Activated CD4-positive, alpha-beta memory T cell treated with anti-CD3 and anti-CD28 coated beads for 36 hours (primary cell): ENCODE measurements at places on chromosomes 5 and 9. TPM values are rescaled to one million over a fixed set of nuclear protein-coding genes. Genes with fewer than 3 reads are reported as not detected.
A peak's percentile ranks its signal among the peaks of the same experiment; 100 is the strongest.

DNA sequence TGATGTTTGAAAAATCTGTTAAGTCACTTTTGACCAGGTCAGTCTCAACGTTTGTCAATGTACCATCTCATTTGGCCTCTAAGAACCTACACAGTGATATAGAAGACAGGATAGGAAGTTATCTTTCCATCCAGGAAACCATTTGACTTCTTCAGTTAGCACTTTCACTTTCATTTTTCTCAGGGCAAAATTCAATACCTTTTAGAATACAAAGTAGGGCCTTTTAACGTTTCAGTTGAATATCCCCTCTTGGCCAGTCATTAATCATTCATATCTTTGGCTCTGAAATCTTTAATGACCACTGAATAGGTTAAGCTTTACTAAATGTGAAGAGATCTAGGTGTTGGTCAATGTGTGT is 101.1 kb upstream of the GNAQ start:
- peak overlapping the region; percentile 31 for H3K27ac ChIP-seq
- peak overlapping the region; percentile 21 for H3K4me3 ChIP-seq
- no peak for DNase-seq
- H3K4me1 ChIP-seq, result peaks cover 19% of the 10 kb centered on the region
- peaks cover under 1% of the 10 kb centered on the region for H3K36me3 ChIP-seq
- peaks cover 2% of the 10 kb centered on the region for H3K27me3 ChIP-seq

- DNase-seq, result no peak
- H3K27me3 ChIP-seq, result no peaks in the 10 kb centered on the region
- H3K36me3 ChIP-seq, result no peaks in the 10 kb centered on the region
- H3K4me3 ChIP-seq, result no peak overlapping the region
These were observed 138.4 kb downstream of the EFNA5 start for GRCh38 chr5:107532169-107532878.

GRCh38 chr9:96453625-96454024 is 3.7 kb downstream of the HABP4 start:
- H3K4me1 ChIP-seq, result peaks cover 26% of the 10 kb centered on the region
- DNase-seq, result peak; percentile 19
- no peak overlapping the region for H3K27ac ChIP-seq
- no peak overlapping the region for H3K4me3 ChIP-seq

DNA sequence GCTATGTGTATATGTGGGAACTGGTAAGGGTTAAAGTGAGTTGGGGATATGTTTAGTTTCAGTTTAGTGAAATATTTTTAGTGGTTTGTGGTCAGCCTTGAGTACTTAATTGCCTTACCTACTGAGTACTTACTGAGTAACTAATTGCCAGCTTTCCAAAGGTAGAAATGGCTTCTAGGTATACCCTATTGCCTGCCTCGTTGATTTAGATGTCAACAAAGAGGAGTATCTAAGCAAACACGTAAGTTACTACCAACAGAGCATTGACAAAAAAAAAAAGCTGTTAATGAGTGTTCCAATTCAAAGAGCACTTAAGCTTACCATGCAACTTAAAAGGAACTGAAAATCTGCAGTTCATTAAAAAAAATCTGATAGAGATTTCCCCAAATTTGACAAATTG is 8.8 kb downstream of the ATP10B start:
- no peak overlapping the region for H3K27ac ChIP-seq
- DNase-seq, result no peak
- H3K4me3 ChIP-seq, result no peak overlapping the region
- H3K36me3 ChIP-seq, result no peaks in the 10 kb centered on the region
- H3K27me3 ChIP-seq, result peaks cover 4% of the 10 kb centered on the region

- no peak overlapping the region for H3K4me3 ChIP-seq
- H3K27ac ChIP-seq, result no peak overlapping the region
- H3K4me1 ChIP-seq, result no peaks in the 10 kb centered on the region
- H3K27me3 ChIP-seq, result no peaks in the 10 kb centered on the region
These were observed 77.7 kb downstream of the PSMB7 start for GRCh38 chr9:124337562-124337961.

- H3K4me3 ChIP-seq, result no peak overlapping the region
- DNase-seq, result no peak
- peaks cover 2% of the 10 kb centered on the region for H3K27me3 ChIP-seq
- no peak overlapping the region for H3K27ac ChIP-seq
- no peaks in the 10 kb centered on the region for H3K36me3 ChIP-seq
These were observed 326.6 kb downstream of the EBF1 start for GRCh38 chr5:158773161-158773560.

DNA sequence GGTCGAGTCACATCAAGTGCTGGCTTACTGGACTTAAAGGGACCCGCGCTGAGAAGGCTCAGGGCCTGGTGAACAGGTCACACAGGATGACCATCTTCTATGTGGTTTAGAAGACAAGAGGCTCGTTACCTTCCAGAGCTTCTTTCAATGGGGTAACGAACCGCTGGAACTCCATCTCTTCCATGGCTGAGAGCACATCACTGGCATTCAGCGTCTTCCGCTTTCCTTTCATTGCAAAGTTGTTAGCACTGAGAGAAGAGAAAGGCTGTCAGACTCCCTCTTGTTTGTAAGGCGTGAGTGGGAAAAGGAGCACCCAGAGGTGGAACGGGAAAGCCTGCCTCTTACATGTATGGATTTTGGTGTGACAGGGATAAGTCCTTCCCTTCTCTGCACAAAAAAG is 994 bp downstream of the POLE3 start:
- no peak for DNase-seq
- no peaks in the 10 kb centered on the region for H3K27me3 ChIP-seq
- peaks cover 32% of the 10 kb centered on the region for H3K36me3 ChIP-seq
- peaks cover 36% of the 10 kb centered on the region for H3K4me1 ChIP-seq
- peak overlapping the region; percentile 100 for H3K27ac ChIP-seq

Gene SLC26A2
- 5.9 TPM for total RNA-seq
